ENCODE measurements at places on chromosomes 4 and X.

DNA sequence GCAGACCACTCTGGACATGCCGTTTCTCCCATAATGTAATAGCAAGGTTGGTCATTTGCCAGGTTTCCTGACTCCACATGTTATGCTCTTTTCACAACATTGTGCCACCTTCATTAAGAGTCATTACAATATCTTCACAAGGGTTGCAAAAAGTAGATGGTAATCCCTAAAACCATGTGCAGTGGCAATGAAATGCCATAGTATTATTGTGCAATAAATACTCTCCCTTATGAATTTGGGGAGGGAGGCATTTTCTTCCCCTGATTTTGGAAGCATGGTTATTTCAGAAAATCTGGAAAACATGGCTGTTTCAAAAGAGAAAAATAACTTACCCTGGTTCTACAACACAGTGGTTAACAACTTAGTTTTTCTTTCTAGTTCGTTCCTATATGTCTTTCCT is 75.1 kb downstream of the BLTP1 start:
- DNase-seq = no peak

- no peak for DNase-seq
Observed at GRCh38 chr4:74522251-74522991, 77.5 kb downstream of the AREG start.

DNA sequence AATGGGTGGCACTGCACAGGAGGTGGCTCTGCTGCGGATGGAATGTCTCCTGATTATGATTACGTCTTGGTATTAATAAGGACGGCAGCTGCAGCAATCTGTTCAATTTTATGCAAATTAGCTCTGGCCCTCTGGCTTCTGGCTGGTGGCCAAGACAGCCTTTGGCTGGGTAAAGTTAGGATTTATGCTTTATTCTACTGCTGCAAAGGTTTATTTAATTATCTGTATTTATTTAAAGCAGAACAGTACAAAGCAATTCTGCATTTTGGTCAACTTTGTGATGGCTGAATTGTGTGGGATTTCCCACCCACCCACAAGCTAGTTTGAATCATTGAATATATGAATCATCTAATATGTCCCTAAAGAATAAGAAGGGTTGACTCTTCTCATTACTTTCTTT is 745.6 kb upstream of the FAM241A start:
- no peak for DNase-seq

- DNase-seq = no peak
Observed at GRCh38 chr4:158621729-158622128, 50.0 kb downstream of the C4orf46 start.

GRCh38 chr4:71396382-71396781 is 57.6 kb downstream of the SLC4A4 start:
- no peak for DNase-seq

GRCh38 chrX:135484641-135485289 is 35.7 kb upstream of the INTS6L start:
- no peak for DNase-seq

- DNase-seq = no peak
Observed at GRCh38 chr4:163566257-163566796, 71.8 kb downstream of the TMA16 start.

- DNase-seq = no peak
Observed at GRCh38 chrX:154739952-154740465, 10.9 kb downstream of the GAB3 start.

- DNase-seq = no peak
Observed at GRCh38 chr4:10186228-10187214, 69.9 kb upstream of the WDR1 start.

GRCh38 chr4:17535906-17536305 is 20.9 kb downstream of the CLRN2 start:
- DNase-seq = no peak

DNA sequence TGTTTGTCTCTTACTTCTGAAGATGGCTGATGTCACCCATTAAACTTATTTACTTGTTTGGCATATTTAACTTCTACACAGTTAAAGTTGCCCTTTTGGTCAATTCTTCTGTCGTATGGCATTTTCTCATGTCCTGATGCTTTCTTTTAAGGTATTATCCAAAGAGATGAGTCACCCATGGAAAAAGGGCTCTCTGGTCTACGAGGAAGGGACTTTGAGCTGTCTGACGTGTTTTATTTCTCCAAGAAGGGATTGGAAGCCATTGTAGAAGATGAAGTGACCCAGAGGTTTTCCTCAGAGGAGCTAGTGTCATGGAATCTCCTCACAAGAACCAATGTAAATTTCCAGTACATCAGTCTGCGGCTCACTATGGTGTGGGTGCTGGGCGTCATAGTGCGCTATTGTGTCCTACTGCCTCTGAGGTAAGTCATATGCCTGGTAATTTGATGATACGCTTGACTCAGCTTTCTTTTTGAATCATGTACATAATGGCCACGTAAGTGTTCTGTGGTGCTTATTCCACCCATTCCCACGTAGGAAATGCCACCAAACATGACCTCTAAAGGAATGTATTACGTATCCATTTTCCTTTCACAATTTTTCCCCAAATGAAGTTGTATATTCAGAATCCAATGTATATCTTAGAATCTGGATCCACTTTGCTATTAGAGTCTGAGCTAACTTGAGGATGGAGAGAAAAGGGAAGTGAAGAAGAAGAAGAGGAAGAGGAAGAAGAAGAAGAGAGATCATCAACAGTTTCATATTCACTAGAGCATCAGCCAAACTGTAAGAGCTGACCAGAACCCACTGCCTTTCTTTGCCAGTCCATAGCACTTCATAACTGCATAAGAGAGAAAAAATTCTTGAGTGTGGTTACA is 45.7 kb downstream of the GPAT3 start:
- DNase-seq = no peak

- no peak for DNase-seq
Observed at GRCh38 chr4:66974665-66975064, 570.6 kb downstream of the CENPC start.
